ENCODE measurements at places on chromosomes 1 and 21.
A peak's percentile ranks its signal among the peaks of the same experiment; 100 is the strongest.

- DNase-seq: no peak
Observed at GRCh38 chr1:207397525-207397926, 56.6 kb upstream of the CR2 start.

GRCh38 chr1:155026588-155026987 is 7.0 kb downstream of the DCST2 start:
- DNase-seq: no peak

GRCh38 chr1:3431686-3432085 is 22.8 kb upstream of the ARHGEF16 start:
- no peak for DNase-seq

- no peak for DNase-seq
Observed at GRCh38 chr1:95067062-95067461, 5.7 kb downstream of the ALG14 start.

DNA sequence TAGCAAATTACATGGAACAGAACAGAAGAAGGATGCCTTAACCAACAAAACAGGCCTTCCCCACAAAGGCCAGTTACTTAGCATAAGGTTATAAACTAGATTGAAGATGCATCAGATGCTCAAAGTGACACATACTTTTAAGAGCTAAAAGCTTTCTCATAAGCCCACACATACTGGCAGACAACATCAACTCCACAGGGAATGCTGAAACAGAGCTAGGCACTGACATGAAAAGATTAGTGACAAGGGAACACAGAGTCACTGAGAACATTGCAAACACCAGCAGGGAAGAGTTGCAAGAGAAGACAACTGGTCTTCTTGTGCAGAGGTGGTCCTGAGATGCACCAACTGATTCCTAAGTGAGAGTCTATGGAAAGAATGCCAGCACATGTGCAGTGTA is 6.9 kb downstream of the TTC13 start:
- no peak for DNase-seq

DNA sequence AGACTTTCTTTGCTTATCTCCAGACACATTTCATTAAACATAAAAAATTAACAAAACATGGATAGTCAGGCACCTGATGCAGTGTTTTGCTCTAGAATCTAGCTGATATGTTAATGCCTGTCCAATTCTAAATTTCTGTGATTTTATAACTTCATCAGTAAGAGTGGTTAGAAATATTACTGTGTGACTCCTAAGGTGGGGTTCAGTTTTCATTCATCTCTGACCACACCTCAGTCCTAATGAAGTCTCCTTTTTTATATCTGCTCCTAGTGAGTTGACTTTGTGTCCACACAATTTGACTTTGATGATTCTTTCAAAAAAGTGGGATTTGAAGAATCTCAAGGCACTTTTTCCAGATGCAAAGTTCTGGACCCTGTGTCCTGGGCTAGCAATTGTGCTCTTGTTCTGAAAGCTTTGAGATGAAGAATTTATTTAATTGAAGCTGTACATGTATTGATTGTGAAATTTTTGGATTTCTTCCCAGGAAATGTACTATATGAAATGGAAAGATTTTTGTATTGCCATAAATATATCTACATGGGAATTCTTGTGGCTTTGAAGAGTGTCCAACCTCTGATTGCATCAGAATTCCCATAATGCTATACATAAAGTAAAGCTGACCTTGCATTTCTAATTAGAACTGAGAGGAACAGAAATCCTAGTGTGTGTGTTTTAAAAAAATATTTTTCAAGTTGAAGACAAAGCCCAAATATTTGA is 111.2 kb downstream of the GIPC2 start:
- DNase-seq: no peak

DNA sequence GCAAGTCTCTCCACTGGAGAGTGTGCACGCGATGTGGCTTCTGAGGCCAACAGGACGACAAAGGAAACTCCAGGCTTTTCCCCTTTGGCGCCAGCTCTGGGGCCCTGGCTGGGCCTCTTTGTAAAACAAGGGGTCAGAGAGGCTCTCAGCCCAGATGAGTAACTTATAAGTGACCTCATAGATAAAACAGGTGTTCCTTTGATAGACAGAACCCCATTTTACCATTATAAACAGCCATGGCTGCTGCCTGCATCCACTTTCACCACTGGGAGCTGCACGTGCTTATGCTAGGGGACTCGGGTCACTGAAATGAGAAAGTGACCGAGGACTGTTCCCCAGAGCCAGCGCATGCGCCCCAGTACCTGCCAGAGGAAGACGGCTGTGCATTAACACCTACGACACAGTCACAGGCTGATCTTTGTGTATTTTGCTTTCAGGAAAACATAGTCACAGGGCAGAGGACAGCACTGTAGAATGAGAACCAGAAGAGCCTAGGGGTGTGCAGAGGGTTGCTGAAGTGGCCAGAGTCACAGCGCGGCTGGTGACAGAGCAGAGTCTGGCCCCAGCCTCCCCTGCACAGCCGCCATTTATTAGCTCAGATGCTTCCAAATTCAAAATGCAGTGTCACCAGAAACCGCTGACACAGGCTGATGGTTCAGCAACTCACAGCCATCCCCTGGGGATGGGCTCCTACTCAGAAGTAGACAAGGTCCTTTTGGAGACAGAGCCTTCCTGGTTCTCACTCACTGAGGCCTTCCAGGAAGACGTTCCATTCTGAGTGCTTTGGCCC is 12.7 kb downstream of the RNF207 start:
- no peak for DNase-seq

DNA sequence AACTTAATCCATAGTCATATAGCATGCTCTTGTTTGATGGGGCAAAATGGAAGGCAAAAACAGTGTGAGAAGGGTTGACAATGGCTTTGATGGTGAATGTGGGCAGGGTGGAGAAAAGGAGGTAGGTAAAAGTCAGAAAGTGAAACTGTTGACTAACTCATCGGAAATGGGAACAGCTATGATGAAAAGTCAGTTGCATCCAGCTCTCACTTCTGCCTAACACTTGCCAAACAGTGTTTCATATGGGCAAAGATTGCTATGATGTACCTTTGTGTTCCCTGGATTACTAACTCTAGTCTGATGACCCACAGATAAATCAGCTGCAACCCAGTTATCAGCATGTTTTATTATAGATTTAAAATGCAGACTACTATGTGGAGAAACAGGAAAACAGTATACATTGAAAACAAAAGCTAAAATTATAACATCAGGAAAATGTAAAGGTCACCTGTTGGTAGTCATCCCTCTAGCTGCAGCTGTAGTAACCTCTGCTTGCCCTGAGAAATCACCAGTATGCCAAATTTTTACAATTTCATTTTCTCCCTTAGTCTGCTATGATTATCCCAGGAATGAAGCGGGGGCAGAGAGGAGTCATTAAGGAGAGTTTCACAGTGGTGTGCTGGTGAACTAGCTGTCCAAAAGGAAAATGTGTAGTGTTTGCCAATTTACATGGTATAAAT is 11.7 kb downstream of the TNFSF18 start:
- DNase-seq: no peak

- no peak for DNase-seq
Observed at GRCh38 chr1:10671090-10671489, 125.4 kb downstream of the CASZ1 start.

DNA sequence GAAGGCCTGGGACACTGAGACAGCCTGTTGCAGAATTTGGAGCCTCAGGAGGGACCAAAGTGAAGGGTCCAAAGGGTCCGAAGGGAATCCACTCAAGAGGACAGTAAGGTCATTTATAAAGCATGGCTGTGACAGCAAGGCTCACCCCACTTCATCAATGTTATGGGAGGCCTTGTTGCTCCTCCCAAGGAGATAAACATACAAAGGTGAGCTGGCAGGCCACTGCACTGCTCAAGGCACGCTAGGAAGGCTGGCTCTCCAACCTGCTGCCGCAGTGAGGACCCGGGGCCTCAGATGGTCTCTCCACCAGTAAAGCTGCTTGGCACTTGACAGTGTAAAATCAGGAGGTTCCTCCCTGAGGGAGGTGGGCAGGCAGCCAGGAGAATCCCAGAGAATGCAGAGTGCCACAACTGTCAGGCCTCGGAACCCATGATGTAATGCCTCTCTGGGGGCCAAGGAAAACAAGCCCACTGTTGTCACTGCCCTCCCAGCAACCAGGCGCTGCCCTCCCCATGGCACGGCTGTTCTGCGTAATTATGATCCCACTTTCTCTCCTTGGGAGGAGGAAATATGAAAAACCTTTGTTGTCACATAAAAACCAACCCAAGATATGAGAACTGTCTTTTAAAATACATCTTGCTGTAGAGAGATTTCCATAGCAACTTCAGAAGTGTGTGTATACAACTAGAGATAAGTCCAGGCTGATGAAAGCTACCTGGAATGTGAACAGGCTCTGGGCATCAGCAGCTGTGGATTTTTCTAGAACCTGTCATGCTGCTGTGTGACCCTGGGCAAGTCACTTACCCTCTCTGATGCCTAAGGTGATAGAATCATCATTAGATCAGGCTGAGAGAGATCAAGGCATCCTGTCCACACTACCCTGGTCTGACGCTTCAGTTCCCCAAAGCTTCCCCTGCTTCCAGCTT is 102.5 kb downstream of the KCNN3 start:
- no peak for DNase-seq

GRCh38 chr1:45550401-45551351 is at the start of gene AKR1A1:
Gene AKR1A1 (plus strand): TSS chr1:45550826. CDS start chr1:45561795, 10,969 bp downstream.
- DNase-seq: peak; percentile 79

GRCh38 chr1:147842578-147842977 is 60.0 kb upstream of the GJA8 start:
- no peak for DNase-seq

DNA sequence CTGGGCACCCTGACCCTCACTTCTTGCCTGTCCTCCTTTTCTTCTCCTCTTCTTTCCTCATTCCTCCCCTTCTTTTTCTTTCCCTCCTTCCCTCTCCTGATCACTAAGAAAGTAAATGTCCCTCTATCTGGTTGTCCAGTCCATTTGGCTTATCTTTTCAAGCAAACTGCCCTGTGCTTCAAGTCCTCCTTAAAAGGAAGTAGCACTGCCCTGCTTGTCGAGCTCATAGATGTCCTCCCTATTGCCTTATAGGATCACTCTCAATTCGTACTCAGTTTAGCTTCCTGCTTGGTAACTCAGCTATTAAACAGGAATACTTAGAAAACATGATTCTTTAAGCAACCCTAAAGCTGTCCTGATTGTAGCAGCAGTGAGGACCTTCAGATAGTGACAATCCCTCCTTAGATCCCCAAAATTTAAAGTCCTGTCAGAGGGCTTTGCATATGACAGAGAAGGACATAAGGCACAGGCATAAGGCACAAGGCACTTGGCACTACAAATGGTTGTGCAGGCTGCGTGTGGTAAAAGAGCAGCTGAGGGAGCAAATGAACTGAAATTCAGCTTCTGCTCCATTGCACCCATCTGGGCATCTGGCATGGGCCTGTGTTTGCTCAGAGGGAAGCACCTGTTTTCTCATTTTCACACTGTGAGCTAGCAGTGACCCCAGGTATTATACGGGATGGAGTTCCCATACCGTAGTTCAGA is 26.1 kb upstream of the SLAMF6 start:
- DNase-seq: no peak

DNA sequence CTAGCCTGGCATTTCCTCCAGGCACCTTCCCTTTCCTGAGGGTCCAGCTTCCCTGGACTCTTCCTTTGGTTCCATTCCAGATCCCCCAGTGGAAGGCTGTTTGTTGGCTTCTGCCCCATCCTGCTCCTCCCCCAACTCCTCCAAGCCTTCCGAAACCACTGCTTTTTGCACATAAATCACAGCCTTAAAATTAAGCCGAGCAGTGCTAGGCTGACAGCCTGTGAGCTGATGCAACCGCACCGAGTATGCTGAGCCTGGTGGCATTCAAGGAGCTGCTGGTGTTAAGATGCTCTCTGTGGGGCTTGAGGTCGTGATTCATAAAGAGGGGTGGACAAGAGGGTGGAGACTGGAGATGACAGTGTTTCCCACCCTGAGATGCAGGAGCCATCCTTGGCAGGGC is 266.6 kb upstream of the C1orf174 start:
- DNase-seq: no peak

- DNase-seq: no peak
Observed at GRCh38 chr1:150159550-150159949, 9.8 kb downstream of the PLEKHO1 start.

DNA sequence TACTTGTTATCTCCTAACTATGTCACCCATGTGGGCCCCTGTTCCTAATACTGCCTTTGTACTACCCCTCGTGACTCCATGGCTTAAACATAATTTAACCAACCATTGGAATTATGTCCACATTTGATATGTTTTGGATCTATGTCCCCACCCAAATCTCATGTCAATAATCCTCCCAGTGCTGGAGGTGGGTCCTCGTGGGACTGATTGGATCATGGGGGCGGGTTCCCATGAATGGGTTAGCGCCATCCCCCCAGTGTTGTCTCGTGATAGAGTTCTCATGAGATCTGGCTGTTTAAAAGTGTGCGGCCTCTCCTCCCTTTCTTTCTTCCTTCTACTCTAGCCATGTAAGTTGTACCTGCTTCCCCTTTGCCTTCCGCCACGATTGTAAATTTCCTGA is 9.8 kb downstream of the CBR1 start:
- no peak for DNase-seq

- DNase-seq: no peak
Observed at GRCh38 chr1:234722270-234722704, 112.3 kb upstream of the IRF2BP2 start.

- DNase-seq: peak; percentile 45
Observed at GRCh38 chr1:164774819-164775654, 216.1 kb downstream of the PBX1 start.
